Islet precursor cell (in vitro differentiated cells): ENCODE measurements at places on chromosomes 11 and 22.

GRCh38 chr11:65213322-65214211 lies 31.8 kb downstream of the CAPN1 start:
- DNase-seq, result no peak

- peak; percentile 41 for DNase-seq
Observed at GRCh38 chr11:45141171-45141570, 5.3 kb upstream of the PRDM11 start.

- no peak for DNase-seq
Observed at GRCh38 chr22:24009227-24010017, 1.7 kb upstream of the CABIN1 start.

GRCh38 chr22:25777870-25778269 lies 35.9 kb downstream of the MYO18B start:
- no peak for DNase-seq

- DNase-seq, result no peak
Observed at GRCh38 chr22:35740616-35741015, 22.9 kb downstream of the APOL5 start.

DNA sequence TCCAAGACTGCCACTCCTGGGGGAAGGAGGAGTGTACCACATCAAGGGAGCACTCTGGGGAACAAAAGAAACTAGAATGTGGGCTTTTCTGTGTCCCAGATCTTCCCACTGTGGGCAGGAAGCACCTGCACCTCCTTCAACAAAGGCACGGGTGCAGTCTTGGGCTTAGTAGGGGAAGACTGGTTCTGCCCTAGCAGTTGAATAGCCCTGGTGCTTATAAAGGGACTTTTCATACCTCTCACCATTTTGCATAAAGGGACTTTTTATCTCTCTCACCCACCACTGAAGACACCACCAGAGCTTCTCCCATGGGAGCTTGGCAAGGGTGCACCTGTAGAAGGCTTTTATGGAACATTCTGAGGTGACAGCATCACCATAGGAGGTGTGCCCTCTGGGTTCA lies 65.8 kb upstream of the MS4A8 start:
- no peak for DNase-seq

DNA sequence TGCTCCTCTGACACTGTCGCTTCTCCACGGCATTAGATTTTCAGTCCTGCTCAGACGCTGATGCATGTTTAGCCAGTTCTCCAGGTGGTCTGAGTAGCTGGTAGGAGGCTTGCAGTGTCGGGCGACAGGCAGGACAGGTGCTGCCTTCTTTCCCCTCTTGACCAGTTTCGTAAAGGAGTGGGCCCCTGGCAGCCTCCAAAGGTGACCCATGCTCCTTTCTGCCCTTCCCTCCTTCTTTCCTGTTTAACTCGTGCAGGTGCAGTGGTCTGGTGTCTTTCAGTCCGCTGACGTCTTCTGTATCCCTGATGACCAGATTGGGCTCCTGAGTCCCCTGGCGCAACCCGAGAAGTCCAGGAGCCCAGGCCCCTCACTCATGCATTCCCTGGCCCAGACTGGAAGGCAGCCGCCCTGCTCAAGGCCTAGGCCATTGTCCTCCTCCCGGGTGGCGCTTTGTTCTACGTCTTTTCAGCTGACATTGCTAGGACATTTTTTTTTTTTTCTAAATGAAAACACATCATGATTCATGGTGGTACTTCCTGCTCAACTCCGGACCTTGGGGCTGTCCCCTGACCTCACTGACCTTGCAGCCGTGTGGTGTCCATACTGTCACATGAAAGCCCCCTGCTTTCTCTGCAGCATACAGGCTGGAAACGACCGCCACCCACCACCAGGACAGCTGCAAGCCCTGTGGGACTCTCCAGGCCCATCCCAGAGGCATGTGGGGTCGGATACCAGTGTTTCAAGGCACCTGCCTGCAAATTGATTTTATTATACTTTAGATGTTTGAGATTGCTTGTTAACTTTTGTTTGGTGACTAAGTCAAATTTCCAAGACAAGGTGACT lies 25.5 kb upstream of the TXNRD2 start:
- no peak for DNase-seq

DNA sequence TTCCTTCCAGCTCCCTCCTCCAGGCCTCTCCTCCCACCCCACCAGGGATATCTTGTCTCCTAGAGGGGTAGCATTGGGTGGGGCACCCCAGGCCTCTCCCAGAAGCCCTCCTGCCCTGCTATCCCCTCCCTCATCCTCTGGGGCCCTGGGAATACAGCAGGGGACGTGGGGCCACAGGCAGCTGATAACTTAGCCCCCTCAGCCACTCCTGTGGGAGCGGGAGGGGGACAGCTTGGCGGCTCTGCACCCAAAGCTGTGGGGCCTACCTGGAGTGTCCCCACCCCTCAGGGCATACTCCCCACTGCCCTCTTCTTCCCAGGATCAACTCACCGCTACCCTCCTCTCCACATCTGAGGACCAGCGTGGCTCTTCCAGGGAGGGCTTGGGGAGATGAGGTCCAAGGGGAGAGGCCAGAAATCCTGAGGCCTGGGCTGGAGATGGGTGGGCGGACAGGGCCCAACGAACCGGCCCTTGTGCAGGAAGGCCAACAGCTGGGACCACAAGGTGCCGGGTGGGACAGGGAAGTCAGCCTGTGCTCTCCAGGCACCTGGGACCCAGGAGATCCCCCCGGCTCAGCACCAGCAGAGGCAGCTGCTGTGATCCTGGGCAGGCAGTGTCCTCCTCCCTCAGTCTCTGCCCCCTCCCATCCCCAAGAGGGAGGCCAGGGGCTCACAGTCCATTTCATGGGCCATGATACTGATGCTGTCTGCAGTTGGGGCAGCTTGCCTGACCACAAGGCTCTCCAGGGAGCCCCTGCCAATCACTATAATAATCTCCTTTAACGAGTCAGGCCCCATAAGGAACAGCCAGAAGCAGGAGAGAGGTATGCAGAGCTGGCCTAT lies 23.2 kb downstream of the NEAT1 start:
- peak; percentile 77 for DNase-seq

GRCh38 chr22:38247713-38248112 lies 25.1 kb downstream of the TMEM184B start:
- no peak for DNase-seq

GRCh38 chr11:110538154-110538553 lies 108.4 kb downstream of the FDX1 start:
- no peak for DNase-seq

GRCh38 chr11:88174709-88175568 lies at the start of gene RAB38:
Gene RAB38 (minus strand): TSS chr11:88175443. CDS start chr11:88175384, 59 bp downstream.
- DNase-seq, result peak; percentile 89

GRCh38 chr22:39236321-39237317 lies 8.2 kb downstream of the PDGFB start:
- no peak for DNase-seq

DNA sequence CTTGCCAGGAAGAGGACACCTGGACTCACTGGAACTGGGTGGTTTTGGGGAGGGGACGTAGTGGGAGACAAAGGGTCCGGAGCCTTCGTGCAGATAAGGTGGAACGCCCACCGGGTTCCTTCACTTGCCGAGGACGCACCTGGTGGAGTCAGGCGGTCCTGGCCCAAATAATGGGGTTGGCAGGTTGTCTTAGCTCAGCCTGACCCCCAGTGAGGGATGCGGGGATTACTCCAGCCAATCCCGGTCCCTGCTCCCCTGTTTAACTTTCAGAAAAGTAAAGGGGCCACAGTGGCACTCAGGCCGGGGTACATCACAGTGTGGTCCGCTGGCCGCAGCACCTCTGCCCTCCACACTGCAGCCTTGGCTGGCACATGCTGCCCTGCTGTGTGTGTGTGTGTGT lies 18.0 kb downstream of the A4GALT start:
- DNase-seq, result no peak

DNA sequence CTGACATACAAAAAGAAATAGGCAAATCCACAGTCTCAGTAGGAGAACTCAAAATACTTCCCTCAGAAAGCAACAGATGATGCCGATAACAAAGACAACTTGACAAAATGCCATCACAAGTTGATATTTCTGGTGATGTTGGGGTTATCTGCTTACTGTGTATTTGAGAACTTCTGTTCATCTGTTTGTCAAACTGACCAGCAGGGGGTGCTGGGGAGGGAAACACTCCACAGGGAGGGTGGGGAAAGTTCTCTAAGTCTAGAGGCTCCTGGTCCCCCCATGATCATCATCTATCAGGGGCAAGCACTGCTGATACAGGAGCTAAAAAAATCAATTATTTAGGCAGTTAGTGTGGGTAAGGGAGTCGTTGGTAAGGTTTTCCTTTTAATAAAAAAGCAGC lies 19.2 kb downstream of the GLYATL1 start:
- no peak for DNase-seq

GRCh38 chr11:63892228-63892627 lies 24.7 kb downstream of the RCOR2 start:
- no peak for DNase-seq

- DNase-seq, result no peak
Observed at GRCh38 chr11:63212742-63213141, 30.7 kb downstream of the SLC22A25 start.

- no peak for DNase-seq
Observed at GRCh38 chr11:11069841-11070835, 212.3 kb upstream of the ZBED5 start.

- DNase-seq, result no peak
Observed at GRCh38 chr22:37996079-37996478, 11.7 kb upstream of the SOX10 start.

- no peak for DNase-seq
Observed at GRCh38 chr22:30267382-30268302, 991 bp upstream of the OSM start.

GRCh38 chr11:103585911-103586310 lies 450.5 kb upstream of the DDI1 start:
- no peak for DNase-seq

- DNase-seq, result no peak
Observed at GRCh38 chr11:31887180-31887579, 76.1 kb upstream of the PAX6 start.

- DNase-seq, result no peak
Observed at GRCh38 chr11:66050581-66051231, 1.5 kb upstream of the SF3B2 start.

DNA sequence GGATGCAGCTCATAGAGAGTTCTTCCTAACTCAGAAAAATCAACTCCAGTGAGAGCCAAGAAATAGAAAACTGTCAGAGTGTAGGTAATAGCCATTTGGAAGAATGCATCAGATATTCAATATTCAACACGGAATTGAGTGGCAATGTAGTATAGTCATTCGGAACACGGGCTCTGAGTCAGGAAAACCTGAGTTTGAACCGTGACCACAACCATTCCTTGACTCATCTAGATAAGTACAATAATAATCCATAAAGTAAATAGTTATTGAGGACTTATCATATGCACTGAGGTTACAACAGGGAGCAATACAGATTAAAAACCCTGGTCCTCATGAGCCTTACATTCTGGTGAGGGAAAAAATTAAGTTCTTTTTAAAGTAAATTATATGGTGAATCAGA lies 62.6 kb upstream of the PHF21A start:
- no peak for DNase-seq

DNA sequence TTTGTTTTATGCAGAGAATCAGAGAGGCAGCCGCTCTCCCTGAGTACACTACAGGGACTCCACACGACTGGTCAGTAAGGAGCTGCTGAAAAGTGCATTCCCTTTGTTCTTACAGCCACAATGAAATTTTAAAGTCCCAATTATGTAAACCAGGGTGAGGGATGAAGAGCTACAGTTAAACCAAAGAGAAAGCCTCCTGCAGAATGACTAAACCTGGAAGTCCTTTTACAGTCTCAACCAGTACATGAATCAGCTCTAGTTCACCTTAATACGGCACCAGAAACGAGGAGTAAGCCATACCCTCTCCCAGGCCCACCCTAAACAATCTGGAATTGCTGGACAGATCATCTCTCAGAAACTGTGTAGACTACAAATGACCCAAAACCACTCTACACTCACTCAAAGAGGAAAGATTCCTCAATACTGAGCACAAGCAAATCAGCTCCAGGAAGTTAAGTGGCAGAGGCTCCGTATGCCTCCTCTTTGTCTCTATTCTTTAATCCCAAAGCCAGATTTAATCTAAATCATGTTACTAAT lies 113.1 kb downstream of the RBFOX2 start:
- no peak for DNase-seq

- no peak for DNase-seq
Observed at GRCh38 chr11:27437829-27438594, 34.6 kb downstream of the LGR4 start.

DNA sequence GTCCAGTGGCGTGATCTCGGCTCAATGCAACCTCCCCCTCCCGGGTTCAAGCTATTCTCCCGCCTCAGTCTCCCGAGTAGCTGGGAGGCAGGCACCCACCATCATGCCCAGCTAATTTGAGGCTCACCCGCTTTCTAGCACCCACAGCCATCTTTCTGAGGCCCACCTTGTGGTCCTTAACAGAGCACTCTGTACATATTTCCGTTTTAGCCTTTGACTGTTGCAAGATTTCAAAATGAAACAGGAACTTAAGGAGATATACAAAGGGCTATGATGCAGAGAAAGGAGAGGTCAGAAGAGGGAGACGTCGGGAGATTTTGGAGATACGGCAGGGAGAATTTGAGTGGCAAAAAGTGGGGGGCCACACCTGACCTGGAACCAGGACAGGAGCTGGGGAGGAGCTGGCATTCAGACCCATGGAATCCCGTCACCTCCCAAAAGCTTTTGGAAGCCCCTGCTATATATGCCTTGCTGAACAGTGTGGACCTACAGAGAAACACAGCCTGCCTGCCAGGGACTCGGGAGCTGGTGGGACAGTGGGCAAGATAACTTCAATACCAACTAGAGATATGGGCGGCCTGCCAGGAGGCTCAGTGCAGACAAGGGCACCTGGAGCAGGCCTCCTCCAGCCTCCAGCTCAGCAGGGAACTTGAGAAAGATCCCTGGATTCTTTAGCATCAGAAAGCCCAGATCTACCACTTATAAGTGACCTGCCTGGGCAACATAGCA lies 8.0 kb upstream of the CLCF1 start:
- DNase-seq, result no peak

GRCh38 chr11:124920870-124921609 lies 2.0 kb downstream of the HEPN1 start:
- peak; percentile 93 for DNase-seq

DNA sequence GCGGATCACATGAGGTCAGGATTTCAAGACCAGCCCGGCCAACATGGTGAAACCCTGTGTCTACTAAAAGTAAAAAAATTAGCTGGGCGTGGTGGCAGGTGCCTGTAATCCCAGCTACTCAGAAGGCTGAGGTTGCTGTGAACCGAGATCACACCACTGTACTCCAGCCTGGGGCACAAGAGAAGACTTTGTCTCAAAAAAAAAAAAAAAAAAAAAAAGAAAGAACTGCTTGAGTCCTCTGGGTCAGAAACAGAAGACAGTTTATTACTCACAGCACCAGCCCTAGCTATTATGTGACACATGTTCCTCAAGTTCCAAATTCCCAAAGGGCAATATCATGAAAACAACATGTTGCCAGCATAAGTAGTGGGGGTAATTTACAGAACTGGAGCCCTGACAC lies 1014.1 kb upstream of the RAG2 start:
- DNase-seq, result peak; percentile 76

DNA sequence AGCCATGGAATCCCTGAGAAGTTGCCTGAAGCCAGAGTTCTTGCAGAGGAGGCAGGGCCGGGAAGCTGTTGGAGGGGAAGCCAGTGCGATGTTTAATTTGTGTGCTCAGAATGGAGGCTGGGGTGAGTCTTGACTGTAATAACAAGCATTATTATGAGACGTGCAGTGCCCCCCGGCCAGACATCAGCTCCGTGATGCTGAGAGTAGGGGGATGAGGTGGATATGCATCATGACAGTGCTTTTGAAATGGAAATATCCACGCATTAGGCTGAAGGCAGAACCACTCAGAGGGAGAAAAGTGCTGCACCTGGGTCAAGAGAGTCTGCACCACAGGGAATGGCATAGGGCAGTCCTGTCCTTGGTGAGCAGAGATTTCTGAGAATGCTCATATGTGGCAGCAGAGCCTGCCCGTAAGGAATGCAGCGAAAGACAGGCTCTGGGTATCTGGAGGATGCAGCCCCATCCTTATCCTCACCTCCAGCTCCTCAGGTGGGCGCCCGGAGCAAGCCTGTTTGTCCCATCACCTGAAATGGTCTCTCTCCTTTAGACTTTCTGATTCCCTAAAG lies 37.6 kb upstream of the SEZ6L start:
- no peak for DNase-seq
